ENCODE measurements at places on chromosomes 4 and X. TPM values are rescaled to one million over a fixed set of nuclear protein-coding genes. Genes with fewer than 3 reads are reported as not detected.

Gene NEUROG2
- not detected for total RNA-seq

Gene SPOCK3
- 0.65 TPM for total RNA-seq

Gene FABP2
- total RNA-seq = not detected

Gene GRIA2
- not detected for total RNA-seq

Gene BEX3
- 275 TPM for total RNA-seq

Gene CPLX1
- total RNA-seq = not detected

Gene PDGFC
- total RNA-seq = 76.7 TPM

All from smooth muscle cell of the pulmonary artery (primary cell).